ENCODE measurements at places on chromosomes 12 and 14.

- no peak for DNase-seq
Measured at GRCh38 chr12:4862809-4863208, 46.9 kb upstream of the KCNA1 start.

DNA sequence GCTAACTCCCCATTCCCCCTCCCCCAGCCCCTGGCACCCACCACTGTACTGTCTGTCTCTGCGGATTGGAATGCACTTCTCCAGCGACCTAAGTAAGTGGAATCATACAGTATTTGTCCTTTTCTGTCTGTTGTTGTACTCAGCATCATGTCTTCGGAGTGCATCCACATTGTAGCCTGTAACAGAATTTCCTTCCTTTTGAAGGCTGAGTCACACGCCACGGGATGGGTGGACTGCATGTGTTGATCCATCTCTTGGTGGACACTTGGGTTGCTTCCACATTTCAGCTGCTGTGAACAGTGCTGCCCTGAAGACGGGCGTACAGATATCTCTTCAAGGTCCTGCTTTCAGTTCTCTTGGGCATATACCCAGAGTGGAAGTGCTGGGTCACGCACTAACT, 34.4 kb downstream of the DDX51 start:
- DNase-seq, result no peak

- no peak for DNase-seq
Measured at GRCh38 chr14:63240221-63240620, 36.0 kb downstream of the RHOJ start.

DNA sequence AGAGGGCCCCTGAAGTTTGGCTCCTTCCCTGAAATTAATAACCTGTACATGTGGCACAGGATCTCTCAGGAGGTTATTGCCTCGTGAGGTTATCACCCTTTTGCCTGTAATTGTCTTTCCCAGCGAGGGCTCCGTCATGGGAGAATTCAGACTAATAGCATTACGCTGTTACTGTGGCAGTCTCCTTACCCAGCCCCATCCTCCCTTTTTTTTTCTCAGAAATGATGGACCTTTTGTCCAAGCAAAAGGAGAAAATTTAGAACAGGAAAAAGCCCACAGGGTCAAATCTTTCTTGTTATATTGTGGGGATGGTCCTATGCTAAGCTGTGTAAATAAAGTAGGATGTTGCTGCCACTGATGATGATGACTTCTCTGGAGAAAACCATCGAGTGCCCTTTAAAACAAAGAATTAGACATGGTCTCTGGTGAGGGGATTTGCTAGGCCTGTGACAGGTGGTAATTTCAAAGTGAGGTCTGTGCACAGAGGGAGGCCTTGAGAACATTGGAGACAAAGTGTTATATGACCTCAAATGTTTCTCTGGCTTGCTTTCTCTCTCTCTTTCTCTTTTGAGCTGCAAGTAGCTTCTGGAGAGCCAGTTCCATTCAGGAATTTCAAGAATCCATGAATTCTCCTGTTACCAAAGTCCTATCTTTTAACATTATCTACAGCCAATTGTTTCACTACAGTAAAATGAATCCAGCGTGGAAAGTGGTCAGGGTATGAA, 357.2 kb downstream of the BMP4 start:
- no peak for DNase-seq

DNA sequence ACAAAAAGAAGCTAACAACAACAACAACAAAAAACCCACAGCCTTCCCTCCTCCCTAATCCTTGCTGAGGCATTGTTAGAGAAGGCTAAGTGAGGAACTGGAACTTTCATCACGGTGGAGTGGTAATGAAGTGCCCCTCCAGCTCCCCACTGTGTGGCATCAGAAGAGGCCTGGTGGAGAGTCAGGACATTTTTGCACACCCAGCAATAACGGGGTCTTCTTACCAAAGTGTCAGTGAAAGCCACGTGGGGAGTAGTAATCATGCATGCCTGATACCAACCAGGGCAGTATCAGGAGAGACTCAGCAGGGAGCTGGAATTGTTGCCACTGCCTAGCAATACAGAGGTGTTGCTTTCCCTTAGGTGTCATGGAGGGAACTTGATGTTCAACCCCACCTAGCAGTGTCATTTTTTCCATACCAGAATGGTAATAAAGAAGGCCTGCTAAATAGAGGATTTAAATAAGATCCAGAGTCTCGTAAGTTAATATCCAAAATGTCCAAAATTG, 299.7 kb upstream of the RGS6 start:
- DNase-seq, result no peak

GRCh38 chr12:15863372-15863771, 18.8 kb upstream of the STRAP start:
- DNase-seq, result no peak

- no peak for DNase-seq
Measured at GRCh38 chr12:100964028-100964427, 169.5 kb downstream of the ANO4 start.

DNA sequence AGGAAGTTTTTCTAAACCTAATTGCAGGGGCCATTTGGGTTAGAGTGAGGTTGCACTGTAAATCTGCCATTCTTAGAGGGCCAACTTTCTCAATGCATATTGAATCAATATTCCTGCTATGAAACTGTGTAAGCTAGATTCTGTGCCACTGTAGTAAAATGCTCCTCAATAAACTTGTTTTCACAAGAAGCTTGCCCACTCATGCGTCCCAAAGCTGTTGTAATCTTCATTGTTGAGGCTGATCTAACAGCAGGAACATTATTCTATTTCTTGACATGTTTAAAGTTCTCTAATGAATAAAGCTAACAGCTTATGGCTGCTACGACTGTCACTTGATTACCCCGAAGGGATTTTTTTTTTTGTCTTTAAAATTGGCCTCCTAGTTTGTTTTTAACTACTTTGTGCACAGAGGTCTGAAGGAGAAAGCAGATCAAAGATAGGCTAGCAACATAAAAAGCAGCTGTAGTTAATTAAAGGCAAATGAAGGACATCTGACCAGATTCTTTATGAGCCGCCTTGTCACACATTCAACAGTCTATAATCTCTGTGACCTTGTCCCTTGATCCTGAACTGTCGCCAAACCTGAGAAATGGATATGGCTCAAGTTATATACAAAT, 243.7 kb downstream of the PAX9 start:
- DNase-seq, result no peak
